Urinary bladder (tissue), 4 donors: ENCODE measurements at places on chromosomes 4 and X. TPM values are rescaled to one million over a fixed set of nuclear protein-coding genes. Genes with fewer than 3 reads are reported as not detected.

GNL3L gene
- 21.9 TPM for total RNA-seq

ZDHHC15 gene
- 8.0 TPM for total RNA-seq

GRCh38 chr4:180635281-180635680, 1607.9 kb upstream of the TENM3 start:
- no peak for DNase-seq

DNA sequence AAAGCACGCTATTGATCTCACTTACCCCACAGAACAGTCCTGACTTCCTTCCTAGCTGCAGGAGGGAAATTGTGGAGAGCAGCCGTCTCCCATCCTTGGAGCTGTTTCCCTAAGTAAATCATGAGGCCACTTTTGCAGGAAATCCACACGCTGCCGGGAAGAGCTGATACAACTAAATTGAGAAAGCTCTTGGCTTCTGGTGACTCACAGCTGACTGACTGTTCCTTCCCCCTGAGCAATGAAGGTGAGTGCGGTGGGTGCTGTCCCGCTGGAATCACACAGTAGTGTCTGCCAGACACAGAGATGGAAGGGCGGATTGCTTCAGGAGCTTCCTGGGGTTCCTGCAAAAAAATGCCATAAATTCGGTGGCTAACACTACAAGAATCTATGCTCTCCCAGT, 268.9 kb downstream of the ASMT start:
- no peak for DNase-seq

GRCh38 chrX:17442898-17443297, 67.9 kb downstream of the NHS start:
- no peak for DNase-seq

- DNase-seq: no peak
Measured at GRCh38 chr4:41000356-41000755, 214.0 kb downstream of the APBB2 start.

- no peak for DNase-seq
Measured at GRCh38 chrX:13463608-13464007, 105.8 kb upstream of the EGFL6 start.

GRCh38 chr4:120918788-120919187, 3.7 kb downstream of the PRDM5 start:
- no peak for DNase-seq

DNA sequence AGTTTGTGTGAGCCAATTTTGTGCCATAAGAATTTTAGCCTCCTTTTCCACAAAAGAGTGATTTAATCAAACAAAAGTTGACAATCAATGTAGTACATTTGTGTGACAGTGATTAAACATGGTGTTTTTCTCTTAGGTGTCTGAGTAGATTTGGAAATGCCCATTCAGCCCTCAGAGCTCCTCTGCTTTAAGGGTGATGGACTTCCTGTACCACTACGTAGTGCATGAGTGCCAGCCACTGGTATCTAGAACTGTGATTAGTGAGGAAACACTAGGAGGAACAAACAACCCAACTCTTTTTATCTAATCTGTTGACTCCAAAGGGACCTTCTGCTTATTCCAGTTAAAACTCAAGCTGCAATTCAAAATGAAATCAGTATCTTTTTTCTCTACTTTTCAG, 151.7 kb downstream of the SNCA start:
- no peak for DNase-seq

NFKB1 gene
- 38.4 TPM for total RNA-seq

- no peak for DNase-seq
Measured at GRCh38 chr4:159229164-159229563, 126.3 kb downstream of the RAPGEF2 start.

RASL11B gene
- 8.7 TPM for total RNA-seq

DNA sequence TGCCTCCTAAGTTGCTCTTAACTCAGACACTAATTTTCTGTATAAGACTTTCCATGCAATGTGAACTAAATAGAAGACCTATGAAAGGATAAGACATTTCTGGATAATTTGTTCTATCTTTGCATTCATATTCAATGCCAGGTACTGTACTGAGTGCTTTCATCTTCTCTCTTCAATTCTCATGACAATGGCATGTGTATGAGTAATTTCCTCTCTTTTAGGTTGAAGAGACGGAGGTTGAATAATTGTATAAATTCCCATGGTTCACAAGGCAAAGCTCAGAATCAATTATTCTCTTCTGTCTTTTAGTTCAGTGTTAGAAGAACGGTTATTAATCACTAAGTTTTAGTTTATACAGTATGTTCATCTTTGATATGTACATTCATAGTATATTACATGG, 29.3 kb upstream of the CFAP299 start:
- DNase-seq: no peak

- no peak for DNase-seq
Measured at GRCh38 chrX:45208121-45208856, 7.6 kb upstream of the DIPK2B start.
